ENCODE measurements at places on chromosomes 2 and 18.

DNA sequence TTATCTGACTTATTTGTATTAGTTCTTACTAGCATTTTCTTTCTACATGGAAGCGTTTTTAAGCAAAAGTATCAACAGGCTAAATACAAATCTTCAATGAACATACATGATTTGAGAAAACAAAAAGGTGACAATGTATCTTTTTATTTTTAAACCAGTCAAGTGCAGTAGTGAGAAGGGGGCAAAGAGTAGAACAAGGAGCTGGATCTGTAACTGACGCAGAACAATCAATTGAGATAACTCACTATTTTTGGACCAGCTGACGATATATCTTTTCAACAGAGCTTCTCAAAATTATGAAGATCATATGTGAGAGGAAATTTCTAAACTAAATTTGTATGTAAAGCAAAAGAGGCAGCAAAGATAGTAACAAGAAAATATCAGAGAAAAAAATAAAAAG lies 15.5 kb downstream of the NCKAP1 start:
- no peak for DNase-seq

- no peak for DNase-seq
Observed at GRCh38 chr2:238912228-238912915, 64.5 kb downstream of the TWIST2 start.

DNA sequence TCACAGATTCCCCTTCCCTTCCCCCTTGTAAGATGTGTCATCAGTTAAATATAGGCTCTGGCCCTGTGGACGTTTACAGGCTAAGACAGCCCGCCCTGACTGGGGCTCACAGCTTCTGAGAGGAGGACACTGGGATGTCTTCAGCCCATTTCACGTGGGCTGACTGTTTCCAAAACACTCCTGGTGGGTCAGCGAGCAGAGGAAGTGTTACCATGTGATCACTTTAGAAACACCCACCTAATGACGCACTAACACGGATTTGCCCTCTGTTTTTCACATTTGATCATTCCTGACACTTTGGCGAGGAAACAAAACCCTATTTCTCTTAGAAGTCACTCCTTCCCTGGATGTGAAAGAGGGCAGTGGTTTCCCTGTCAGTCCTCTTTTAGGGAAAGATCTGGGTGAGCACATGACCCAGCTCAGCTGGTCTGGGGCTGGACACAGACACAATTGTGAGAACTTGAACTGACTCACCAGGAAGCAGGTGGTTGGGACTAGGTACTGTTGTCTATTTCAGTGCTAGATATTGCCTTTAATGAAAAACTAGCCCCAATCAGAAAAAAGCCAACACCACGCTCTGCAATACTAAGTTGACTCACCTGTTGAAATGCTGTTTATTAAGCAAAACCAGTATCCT lies 38.8 kb downstream of the BMP10 start:
- DNase-seq = peak; percentile 31

- DNase-seq = no peak
Observed at GRCh38 chr18:7946734-7947377, 379.7 kb downstream of the PTPRM start.

DNA sequence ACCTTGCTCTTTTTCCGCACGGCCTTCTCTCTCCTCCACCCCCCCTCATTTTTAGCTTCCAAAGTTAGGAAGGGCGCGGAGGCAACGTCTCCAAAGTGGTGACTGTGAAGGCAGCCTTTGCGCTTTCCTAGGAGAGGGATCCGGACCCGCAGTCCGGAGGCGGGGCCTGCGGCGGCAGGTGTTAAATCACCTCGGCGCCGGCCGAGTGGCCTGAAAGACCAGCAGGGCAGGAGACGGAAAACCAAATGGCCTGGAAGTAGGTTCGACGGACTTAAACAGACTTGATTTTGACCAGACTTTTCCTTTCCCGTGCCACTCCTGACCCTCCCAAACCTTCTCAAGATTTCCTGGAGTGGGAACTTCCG lies 615 bp downstream of the GORASP2 start:
- DNase-seq = peak; percentile 30

DNA sequence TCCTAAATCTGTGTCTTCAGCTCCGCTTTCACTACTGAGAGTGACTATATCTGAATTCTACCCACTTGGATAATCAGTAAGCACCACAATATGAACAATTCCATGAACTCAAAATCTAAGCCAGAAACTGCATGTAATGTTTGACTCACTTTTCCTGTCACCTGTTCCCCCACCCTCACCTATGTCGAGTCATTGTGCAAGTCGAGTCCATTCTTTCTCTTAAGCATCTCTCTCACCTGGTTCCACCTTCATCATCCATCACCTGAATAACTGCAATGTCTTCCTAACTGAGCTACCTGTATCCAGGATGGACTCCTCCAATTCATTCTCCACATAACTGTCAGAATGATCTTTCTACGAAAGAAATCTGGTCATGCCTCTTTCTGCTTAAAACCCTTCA lies 58.2 kb downstream of the PPP1R1C start:
- no peak for DNase-seq

GRCh38 chr2:28674713-28675068 lies 76.9 kb upstream of the PPP1CB start:
- DNase-seq = no peak

- no peak for DNase-seq
Observed at GRCh38 chr2:42385225-42385624, 24.2 kb upstream of the COX7A2L start.

DNA sequence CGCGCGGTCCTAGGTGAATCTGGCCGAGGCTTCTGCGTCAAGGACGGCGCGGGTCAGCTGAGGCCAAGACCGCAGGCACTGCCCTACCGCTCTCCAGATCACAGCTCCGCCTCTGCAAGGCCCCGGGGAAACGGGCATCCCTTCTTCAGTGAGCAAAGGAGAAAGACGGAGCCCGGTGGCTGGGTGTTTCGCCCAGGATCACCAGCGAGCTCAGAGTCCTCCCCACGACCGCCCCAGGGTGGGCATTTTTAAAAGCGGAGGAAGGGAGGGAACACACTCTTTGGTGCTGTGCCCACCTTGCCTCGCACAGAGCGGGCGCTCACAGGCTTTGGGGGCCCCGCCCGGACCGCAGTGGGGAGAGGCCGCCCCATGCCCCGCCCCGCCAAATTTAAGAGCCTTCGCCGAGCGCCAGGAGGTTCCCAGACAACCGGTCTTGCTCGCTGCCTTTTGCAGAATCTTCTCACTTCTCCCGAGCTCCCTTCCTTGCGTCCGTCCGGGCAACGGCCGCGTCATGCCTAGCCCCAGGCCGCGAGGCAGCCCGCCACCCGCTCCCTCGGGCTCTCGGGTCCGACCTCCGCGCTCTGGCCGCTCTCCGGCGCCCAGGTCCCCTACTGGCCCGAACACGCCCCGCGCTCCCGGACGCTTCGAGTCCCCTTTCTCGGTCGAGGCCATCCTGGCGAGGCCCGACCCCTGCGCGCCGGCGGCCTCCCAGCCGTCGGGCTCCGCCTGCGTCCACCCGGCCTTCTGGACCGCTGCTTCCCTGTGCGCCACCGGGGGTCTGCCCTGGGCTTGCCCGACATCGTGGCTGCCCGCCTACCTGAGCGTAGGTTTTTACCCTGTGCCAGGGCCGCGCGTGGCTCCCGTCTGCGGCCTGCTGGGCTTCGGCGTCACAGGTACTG lies at the start of gene NOTO:
Gene NOTO, plus strand, starts transcription at position 419 of the 899 bp plus-strand sequence. Its CDS starts 93 bp downstream, at position 512.
- DNase-seq = no peak

DNA sequence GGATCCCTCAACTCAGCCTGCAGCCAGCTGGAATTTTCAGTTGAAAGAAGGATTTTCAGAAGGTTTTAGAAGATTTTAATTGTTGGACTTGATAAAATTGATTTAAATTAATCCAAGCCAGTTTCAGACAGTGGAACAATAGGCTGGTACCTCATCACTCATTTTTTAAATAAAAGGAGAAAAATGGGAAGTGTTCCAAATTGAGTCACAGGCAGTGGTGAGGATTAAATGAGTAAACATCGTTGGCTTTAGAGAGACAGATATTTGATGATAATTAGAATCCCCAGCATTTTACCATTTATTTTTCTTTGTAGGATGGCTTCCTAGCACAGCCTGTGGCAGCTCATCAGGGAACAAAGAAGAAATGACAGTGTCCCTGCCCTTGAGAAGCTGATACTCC lies 7.4 kb downstream of the CXCR4 start:
- DNase-seq = no peak

GRCh38 chr2:96864343-96865091 lies 5.4 kb downstream of the SEMA4C start:
- no peak for DNase-seq

DNA sequence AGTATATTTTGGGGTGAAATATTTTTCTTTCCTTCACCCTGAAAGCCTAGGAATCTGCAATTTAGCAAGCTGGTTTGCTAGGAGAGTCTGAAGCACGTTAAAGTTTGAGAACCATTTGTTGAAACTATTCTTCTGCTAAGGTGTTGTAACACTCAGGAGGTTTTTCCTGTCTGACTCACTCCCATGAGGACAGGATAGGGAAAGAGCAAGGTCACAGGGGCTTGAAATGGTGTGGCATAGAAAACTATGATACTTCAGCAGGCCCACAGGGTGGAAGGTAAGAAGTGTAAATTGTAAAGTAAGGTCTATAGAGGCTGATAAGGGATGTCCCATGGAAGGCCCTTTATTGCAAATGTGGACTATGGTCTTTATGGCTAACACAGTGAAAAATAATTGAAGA lies 177.7 kb upstream of the ZC3H15 start:
- no peak for DNase-seq

DNA sequence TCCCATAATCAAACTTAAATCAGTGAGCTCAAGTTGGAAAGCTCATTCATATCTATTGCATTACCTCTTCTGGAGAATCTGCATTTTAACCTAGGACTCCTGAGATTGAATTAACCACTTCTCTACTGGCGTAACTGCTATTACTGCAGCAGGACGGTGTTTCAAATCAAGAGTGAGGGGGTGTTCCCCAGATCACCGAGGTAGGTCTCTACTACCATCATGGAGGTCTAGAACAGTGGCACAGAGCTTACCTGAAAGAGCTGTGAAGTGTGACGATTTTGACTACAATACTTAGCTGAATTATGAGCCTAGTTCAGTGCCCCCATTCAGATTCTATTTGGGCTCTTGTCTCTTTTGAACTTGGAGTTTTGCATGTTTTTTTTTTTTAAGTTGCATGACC lies 119.5 kb downstream of the POLE4 start:
- DNase-seq = no peak

DNA sequence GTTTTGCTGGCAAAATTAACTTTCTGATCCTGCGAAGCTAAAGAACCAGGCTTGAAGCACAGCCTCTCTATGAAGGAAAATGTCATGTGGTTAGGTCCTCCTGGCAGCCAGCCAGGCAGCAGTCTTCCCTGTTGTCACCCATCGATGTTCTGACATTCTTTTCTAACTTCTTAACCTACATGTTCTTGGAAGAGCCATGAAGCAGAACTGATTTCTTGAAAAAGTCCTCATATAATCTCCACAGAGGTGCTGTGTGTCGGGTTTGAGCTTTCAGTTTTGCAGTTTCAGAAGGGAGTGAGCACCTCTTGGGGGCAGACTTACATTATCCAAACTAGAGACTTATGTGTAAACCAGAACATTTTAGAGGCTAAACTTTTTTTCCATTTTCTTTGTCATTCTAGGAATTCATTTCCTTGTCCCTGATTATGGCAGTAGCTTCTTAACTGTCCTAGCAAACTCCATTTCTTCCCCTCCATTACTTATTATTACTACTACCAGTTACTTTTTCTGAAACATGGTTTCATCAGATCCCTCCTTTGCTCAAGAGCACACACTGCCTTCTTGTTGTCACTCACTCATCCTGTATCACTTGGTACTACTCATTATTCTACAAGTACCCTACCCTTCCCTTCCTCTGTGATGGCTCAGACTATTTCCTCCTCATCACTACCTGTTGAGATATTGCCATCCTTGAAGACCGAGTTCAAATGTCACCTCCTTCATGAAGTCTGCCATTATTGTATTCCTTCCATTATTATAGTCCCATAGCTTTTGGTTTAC lies 31.1 kb downstream of the DOK1 start:
- DNase-seq = no peak

- no peak for DNase-seq
Observed at GRCh38 chr2:9238591-9239326, 32.1 kb downstream of the ASAP2 start.

DNA sequence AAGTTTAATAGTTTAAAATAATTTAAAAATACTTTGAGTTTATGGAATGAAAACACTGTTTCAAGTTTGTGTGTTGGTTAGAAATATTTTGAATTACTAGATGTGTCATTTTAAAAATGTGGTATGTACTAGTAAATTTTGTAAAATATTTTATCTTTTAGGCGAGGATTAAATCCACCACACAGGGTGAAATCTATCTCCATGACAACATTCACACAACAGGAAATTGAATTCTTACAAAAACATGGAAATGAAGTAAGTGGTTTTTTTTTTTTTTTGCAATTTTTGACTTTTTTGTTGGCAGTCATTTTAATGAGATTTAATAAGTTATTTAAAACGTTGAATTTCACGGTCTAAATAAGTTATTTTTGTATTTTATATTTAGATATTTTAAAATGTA lies 19.4 kb downstream of the AGFG1 start:
- DNase-seq = no peak

DNA sequence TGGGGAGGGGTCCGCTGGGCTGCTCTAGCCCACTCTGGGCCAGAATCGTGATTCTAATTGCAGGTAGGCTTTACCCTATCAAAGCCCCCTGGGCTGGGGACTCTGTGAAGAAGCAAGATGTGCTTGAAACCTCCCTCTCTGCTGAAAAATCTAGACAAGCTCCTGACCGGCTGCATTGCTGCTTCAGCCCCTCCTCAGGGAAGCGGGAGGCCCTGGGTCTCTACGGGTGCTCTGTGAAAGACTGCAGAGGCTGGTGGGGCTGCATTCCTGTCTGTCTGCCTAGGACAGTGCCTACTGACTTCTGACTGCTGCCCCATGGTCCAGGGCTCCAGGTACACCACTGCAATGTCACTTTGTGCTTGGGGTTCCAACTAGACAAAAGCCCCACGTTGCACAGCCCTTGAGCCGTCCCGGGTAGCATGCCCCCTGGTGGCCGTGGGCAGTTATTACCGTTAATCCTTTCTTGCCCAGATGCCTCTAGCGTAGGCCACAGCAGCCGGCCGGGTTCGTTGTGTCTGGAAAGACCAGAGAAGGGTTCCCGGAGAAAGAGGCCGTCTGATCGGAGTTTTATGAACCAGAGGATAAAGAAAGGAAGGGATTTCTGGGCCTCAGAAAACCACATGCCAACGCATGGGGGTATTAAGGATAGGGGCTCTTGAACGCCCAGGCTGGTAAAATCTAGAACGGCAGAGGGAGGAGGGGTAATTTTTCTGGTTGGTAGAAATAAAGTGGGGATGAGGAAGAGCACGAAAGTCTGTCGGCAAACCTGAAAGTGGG lies 15.9 kb upstream of the C1QL2 start:
- peak; percentile 41 for DNase-seq

DNA sequence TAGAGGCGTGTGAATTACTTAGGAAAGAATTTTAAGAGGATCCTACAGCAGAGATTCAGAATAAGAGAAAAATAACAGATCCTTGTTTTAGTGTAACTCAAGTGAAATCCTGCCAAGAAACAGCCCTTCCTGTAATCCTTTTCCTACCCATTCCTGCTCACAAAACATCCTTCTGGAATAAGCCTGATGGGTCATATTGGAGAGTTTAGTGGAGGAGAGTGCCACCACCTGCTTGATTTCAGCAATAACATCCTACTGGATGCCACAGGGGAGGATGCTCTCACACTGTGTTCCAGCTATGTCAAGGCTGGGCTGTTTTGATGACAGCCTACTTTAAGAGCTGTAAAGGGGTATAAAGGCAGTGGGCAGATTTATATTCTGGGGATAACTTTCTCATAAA lies 54.8 kb upstream of the CCDC178 start:
- DNase-seq = no peak

Data from activated T-cell treated with anti-CD3 and anti-CD28 coated beads for 24 hours (primary cell).